ENCODE measurements at places on chromosomes 7 and 10.

- no peak for DNase-seq
Observed at GRCh38 chr10:1324903-1325302, 268.7 kb downstream of the WDR37 start.

- DNase-seq, result no peak
Observed at GRCh38 chr7:2936891-2937580, 92.9 kb upstream of the GNA12 start.

GRCh38 chr10:10804998-10805740 lies 212.5 kb upstream of the CELF2 start:
- no peak for DNase-seq

- no peak for DNase-seq
Observed at GRCh38 chr10:78407966-78408365, 374.3 kb downstream of the RPS24 start.

DNA sequence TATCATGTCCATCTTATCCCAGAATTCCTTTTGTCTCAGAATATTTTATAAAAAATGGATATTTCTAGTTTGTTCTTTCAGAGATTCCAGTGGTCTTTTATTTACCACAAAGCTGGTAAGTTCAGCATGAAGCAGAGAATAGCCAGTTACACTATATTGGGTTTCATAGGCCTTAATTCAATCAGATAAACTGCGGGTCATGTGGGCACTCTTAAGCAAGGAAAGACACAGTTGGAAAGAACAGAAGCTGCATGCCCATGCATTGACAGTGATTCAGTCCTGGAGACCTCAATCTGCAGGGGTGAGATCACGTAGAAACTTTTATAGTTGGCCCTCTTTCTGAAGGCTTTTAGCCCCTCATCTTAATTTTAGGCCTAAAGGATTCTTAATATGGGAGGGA lies 281.3 kb upstream of the IGFBP3 start:
- no peak for DNase-seq

DNA sequence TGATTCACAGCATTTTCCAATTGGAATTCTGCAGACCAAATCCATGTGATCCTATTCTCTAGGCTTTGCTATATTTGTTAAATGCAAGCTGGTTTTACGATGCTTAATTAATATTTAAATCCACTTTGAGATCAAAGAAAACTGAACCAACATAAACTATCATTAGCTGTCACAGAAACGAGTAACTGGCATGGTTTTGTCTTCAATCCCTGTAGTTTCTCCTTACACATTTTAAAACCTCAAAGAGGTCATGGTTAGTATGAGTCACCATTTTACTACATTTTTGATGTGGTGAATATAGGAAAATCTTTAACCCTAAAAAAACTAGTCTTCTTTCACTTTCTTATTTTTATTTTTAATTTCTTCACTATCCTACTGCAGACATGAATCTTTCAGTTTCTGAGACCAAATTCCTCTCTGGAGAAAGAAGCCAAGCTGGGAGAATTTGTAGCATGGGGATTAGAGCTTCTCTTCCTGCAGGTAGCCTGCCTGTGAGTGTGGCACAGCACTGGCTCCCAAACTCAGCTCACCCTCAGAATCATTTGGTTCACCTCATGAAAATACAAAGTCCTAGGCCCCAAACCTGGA lies 8.7 kb upstream of the LIPM start:
- DNase-seq, result no peak

GRCh38 chr7:101138213-101138870 lies 11.4 kb downstream of the SERPINE1 start:
- peak; percentile 46 for DNase-seq

GRCh38 chr10:62056698-62057097 lies 155.2 kb downstream of the ARID5B start:
- no peak for DNase-seq

- no peak for DNase-seq
Observed at GRCh38 chr10:133456041-133456951, 2.6 kb downstream of the SCART1 start.

- DNase-seq, result no peak
Observed at GRCh38 chr7:1812509-1813393, 142.7 kb downstream of the ELFN1 start.

DNA sequence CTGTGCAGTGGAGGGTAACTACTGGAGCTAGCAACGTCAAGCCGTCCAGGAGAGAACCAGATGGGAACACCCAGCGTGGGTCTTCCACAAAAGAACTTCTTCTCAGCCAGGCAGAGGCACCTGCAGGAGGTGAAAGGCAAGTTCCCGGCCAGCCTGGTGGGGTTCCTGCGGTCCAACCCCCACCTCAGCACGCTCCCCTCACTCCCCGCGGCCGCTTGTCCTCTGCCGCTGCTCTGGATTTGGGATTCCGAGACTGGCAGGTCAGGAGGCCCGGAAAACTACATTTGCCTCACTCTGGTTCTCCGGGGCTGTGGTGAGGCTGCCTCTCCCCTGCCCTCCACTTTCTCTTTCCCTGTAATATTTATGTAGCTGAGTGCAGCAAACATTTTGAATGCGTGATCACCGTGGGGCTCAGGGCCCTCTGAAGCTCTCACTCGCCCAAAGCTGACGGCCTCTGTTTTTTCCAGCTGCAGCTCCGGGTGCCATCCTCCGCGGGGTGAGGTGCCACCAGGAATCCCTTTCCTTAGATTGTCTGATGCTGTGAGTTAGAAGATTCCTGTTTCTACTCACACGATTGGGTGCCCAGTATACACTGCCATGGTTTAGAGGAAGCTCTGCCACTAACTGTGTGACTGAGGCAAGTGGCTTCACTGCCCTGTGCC lies 366.9 kb downstream of the DNAJB6 start:
- no peak for DNase-seq

DNA sequence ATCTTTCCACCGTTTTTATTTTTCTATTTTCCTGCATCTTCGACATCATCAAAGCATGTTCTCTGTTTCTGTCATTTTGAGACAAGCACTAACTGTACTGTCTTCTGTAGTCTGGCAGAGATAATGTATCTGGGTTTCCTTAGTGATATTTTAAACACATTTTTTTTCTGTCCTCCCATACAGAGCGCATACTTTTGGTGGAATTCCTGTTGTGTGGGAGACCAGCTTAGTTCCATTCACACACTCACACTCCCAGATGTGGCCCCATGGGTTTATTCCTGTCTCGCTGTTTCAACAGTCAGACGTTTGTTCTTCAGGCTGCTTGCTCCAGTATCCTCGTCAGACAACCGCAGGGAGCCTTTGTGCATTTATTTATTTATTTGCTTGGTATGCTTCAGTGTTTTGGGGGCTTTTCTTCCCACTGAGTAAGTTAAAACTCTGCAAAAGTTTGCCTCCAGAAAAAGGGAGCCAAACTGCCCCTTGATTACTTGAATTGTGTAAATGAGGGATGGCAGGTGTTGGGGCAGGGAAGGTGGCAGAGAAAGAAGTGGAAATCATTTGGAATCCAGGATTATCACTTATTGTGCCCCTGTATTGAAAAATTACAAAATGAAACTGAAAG lies 456.8 kb upstream of the KLF6 start:
- peak; percentile 22 for DNase-seq

DNA sequence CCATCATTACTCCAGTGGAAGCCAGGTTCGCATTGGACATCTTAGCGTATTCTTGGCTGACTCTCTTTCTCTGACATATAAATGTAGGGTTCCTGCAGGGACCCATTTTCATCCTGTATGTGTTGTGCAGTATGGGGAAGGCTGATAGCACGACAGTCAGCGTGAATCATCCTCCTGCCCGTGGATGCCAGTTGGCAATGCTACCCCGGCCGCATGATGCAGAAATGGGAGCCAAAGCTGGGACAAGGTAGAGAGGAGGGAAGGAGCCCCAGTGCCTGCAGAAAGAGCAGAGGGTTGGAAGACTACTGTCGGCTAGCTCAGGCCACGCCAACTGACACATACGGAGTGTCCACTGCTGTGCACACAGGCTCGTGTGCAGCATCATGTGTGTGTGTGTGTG lies 251.6 kb downstream of the SKAP2 start:
- DNase-seq, result no peak

DNA sequence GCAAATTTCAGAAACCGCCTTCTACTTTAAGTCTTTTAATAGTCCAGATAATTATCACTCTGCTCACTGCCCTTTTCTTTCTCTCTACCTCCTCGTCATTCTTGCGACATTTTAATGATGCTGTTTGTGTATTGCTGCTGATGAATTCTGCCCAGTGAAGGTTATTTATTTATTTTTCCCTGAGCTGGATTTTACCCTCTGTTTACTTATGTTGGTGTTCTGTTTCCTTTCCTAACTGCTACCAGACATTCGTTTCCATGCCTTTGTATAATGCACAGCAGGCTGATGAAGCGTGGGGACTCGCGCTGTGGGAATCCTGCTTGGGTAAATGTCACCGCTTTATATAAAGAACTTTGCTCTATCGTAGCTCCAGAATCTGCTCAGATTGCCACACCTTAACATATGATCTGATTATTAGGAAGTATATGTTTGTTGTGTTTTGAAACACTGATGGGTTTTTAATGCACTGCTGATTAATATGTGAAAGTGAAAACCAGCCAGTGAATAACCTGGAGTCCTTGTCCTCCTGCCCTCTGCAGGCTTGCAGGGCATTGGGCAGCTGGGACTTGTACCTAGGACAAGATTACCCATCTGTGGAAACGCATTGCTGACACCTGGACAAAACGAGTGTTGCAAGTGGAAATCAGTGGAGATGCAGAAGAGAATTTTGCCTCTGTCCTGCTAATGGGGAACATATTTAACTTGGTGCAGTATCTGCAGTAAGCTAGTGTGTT lies 291.5 kb downstream of the SDK1 start:
- peak; percentile 94 for DNase-seq

DNA sequence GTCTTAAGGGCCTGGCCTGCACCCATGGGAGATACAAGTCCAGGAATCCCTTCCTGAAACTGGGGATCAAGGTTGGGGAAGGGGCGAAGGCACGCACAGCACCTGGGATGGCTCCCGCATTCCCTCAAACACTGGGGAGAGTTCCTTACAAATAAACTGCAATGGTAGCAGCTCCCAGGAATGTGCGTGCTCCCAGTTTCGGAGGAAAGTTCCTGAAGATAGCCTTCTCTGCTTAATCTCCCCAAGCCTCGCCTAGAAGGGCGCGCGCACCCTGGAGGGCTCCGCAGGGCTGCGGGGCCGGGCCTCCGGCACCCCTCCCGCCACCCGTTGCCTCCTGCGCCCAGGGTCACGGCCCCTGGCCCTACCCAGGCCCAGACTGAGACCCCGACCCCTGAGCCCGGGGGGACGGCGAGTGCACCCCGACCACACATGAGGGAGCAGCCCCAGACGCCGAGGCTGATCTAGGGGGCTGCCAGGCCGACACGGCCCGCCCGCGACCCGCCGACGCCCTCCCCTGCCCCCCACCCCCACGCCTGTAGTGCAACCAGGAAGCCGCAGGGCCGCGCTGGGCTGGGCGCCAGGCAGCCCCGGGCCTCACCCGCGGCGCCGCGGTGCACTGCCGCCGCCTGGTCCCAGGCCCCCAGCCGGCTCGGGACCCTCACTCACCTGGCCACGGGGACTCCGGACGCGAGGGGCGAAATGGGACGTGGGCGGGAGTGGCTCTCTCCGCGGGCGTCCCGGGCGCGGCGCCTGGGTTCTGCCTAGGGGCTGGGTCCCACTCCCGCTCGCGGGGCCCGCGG lies 460 bp downstream of the ANXA11 start:
- no peak for DNase-seq

DNA sequence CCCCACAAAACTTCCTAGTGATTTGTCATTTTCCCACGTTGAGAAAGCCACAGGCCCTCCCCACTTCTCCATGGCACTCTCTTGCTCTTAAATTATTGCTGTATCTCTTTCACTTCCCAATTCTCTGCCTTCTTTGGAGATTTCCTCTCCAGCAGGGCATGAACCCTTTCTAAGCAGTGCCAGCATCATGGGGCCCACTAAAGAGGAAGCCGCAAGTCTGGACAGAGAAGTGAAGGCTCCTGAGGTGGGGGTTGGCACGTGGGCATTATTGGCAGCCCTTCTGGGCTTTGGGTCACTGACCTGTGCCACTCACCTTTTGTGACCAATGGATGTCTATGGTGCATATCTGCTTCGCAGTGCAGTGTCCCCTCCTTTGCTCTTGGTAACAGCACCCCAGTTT lies 97.7 kb upstream of the TCF7L2 start:
- DNase-seq, result no peak

DNA sequence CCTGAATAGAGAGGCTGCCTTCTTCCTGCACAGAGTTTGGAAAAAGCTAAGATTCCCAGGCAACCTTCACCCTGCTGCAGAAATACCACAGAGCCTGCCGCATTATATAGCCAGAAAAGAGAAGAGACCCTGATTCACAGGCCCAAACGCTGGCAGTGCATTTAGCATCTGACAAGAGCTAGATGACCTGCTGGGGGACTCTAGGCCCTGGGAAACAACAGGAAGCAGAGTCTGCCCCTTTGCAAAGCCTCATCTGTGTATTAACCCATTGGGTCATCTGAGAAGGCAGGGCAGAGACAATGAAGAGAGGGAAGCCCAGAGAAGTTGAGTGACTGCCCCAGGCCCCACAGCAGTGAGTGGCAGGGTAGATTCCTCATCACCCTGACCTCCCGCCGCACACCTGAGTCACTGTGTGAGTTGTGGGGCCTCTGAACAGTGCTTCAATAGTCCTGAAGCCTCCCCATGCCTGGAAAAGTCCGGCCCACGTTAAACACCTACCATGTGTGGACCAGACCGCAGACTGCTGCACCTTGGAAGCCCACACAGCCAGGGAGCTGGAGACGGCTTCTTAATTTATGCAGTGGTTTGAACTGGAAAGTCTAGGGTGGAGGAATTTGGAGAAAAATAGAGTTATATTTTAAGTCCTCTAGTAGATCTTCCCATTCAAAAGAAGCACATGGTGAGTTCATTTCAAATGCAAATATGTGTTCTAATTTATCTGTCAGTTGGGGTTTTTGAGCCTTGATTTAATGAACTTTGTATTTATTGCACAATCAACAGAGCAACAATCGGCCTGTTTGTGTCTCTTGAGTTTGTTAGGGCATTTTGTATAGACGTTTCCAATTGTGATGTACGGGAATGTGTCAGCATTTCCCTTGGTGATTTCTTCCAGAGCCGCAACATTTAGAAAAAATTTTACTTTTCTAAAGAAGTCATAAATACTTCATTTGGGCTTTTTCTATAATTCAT lies 80.4 kb upstream of the GPR26 start:
- DNase-seq, result no peak

GRCh38 chr7:92836489-92836999 lies at the start of gene CDK6:
Gene CDK6, minus strand, starts transcription at chr7:92836573. Its CDS starts 3,250 bp downstream, at chr7:92833323.
- no peak for DNase-seq

GRCh38 chr10:97851341-97852001 lies 1.8 kb downstream of the GOLGA7B start:
- DNase-seq, result no peak

- no peak for DNase-seq
Observed at GRCh38 chr10:90381468-90381867, 476.4 kb downstream of the HTR7 start.

GRCh38 chr7:2924866-2925840 lies 81.0 kb upstream of the GNA12 start:
- DNase-seq, result no peak

- no peak for DNase-seq
Observed at GRCh38 chr7:7653593-7654187, 13.1 kb downstream of the UMAD1 start.

Data from NCI-H748 treated with DMSO at 0.1 percent for 48 hours (cell line).